Activated T-helper 1 cell treated with anti-CD3 and anti-CD28 coated beads, Interleukin-2, amount 50 U/mL, for 16 hours (primary cell): ENCODE measurements at places on chromosomes 11 and 22.

- DNase-seq = peak; percentile 13
Observed at GRCh38 chr11:61834278-61835048, 6.4 kb downstream of the FADS2 start.

DNA sequence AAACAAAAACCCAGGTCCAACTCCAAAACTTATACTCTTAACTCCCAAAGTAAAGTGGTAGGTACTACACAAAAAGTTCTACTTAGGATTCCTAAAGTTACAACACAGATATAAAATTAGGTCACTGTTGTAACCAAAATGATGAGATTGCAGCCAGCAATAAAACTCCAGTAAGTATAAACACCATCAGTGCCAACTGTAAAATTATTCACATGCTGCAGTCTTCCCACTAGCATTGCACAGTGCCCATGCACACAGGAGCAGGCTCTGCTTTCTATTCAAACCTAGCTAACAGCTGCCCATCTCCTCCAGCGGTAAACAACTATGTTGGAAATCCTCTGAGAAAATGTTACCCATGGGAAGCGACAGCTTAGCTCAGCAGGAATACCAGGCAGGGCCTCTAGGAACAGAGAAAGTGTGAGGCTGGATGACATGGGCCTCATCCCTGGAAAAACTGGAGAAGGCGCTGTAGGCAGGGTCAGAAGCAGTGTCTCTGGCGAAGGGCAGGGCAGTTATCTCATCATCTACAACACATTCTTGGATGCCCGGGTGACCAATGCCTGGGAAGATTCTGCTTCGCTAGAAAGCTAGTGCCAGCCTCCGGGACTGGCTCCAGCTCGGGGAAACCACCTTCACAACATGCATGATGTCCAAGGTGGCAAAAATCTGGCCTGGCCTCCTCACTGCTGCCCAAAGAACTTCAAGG is 9.1 kb downstream of the CPT1A start:
- DNase-seq = no peak

- no peak for DNase-seq
Observed at GRCh38 chr22:44351685-44352377, 39.1 kb upstream of the SHISAL1 start.

DNA sequence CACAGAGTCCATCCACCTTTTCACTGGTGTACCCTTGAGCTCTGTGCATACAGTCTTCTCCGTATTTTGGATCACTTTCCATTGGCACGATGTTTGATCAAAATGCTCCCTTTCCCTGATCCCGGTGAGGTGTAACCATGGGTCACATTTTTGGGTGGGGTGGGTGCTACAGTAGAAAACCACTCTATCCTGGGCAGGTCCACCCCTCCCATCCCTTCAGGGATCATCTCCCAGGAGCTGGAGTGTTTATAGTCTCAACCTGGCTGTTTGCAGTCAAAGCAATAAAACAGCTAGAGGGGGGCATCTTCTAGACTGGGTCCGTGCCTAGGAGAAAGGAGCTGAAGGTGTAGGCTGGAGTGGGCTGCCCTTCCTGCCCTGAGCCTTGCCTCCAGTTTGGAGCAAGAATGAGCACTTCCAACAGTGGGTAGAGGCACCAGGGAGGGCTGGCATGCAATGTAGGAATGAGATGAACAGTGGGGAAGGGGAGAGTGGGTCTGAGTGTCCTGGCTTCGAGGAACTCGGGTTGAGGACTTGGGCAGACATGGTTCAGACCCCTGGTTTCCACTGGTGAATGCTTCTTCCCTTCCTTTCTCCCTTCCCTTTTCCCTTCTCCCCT is 38.8 kb downstream of the RNF141 start:
- no peak for DNase-seq

- no peak for DNase-seq
Observed at GRCh38 chr11:113730887-113731726, 25.0 kb upstream of the TMPRSS5 start.

- DNase-seq = no peak
Observed at GRCh38 chr11:73999581-74000306, 9.1 kb downstream of the UCP3 start.

DNA sequence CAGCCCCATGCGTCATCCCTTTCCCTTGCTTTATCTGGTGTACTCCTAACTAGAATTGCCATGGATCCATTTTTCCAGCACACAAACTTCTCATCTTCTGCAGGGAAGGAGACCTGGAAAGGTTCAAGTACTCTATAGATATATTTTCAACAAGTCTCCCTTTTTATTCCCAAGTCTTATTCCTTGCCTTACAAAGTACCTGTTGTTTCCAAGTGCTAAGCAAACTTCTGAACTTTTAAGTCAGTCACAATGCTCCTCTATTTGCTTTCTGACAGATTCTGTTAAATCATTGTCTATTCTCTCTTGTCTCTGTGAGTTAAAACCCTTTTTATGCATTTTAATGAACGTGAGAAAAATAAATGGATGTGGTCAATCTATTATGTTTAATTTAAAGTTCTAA is 20.4 kb downstream of the CCDC73 start:
- no peak for DNase-seq

DNA sequence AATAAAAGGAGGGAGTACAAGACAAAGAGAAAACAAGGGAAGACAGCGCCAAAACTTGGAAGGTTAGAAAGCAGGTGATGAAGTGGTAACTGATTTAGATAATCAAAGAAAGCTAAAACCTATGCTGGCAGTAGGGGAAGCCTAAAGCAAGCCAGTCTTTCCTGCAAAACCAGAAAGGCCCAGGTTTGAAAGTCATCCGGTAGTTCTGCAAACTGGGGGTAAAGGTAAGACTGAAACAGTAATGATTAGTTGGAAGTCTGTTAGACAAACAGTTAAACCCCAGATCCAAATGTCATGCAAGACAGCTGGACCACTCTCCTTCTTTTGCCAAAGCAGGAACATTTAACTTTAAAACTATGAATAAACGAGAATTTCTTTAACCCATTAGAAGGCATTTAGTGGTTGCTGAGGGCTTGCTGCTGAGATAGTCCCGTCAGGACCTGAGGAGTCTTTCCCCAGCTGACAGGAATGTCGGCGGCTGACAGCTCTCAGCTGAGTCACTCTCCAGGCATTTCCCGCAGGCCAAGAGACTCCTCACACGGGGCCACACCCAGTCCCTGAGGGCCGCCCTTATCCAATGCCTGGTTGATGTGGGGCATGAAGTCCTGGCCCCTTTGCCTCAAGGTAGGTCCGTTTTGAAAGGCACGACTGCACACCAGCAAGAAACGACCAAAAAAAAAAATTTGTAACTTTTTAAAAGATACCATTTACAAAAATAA is 36.3 kb upstream of the CFAP300 start:
- no peak for DNase-seq

DNA sequence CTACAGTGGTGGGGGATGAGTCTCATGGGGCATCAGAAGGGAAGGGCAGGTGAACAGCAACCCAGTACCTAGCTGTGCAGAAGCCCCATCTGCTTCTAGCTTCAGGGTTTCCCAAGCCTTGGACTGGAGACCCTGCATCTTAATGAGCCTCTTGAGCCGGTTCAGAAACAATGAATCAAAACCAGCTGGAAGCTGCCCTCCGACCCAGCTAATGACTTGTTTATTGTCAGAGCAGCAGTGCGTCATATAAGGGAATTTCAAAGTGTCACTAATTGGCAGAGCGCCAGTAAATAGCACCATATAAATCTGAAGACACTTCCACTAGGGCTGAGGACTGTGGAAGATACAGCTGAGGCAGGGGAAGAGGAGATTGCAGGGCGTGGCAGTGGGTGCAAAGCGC is 57.5 kb downstream of the RPUSD4 start:
- DNase-seq = no peak

- DNase-seq = no peak
Observed at GRCh38 chr11:109808569-109808968, 284.6 kb upstream of the ZC3H12C start.

GRCh38 chr22:26903030-26903856 is 245.9 kb downstream of the MIAT start:
- no peak for DNase-seq

DNA sequence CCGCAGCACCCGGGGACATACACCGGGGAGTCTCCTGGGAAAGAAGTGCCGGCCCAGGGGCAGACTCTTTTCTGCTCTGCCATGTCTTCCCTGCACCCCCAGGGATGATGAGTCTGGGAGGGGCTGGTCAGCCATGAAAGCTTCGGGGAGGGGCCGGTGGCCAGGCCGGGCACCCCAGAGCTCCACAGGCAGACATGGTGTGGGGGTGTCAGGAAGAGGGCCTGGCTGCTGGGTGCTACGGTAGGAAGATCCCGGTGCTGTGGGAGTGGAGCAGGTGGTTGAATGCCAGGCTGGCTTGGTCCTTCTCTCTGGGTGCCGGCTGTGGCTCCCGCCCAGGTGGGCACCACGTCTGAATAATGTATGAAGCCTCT is 17.4 kb downstream of the LSP1 start:
- no peak for DNase-seq
